Endodermal cell (in vitro differentiated cells): ENCODE measurements at places on chromosomes 2 and 18. TPM values are rescaled to one million over a fixed set of nuclear protein-coding genes. Genes with fewer than 3 reads are reported as not detected.

GRCh38 chr18:77052983-77053309, 79.6 kb downstream of the MBP start:
- DNase-seq: no peak
- H3K27ac ChIP-seq: no peak overlapping the region
- H3K27me3 ChIP-seq: no peaks in the 10 kb centered on the region
- peaks cover 20% of the 10 kb centered on the region for H3K4me1 ChIP-seq
- H3K4me3 ChIP-seq: no peak overlapping the region

TUBA4B gene
- not detected in 3 replicates for total RNA-seq

DNA sequence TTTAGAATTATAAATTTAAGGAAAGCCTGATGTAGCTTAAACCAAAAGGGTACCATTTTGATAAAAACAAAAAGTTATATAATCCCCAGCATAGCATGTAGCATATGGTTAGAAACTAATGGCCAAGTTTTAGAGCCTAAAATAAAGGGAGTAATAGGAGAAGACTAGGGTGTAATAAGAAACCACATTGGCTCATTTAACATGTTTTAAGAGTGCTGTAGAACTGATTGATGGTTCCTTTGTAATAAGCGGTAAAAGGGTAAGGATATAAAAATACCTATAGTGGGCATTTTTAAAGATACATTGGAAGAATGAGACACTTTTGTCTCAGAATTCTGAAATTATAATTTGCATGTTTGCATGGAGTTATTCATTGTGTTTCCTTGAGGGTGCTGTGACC, 1.9 kb downstream of the PSMA8 start:
- DNase-seq: no peak
- H3K4me1 ChIP-seq: no peaks in the 10 kb centered on the region
- H3K27ac ChIP-seq: no peak overlapping the region
- H3K4me3 ChIP-seq: no peak overlapping the region
- no peaks in the 10 kb centered on the region for H3K36me3 ChIP-seq

COL6A3 gene
- total RNA-seq: 0.27 to 0.56 TPM (median 0.40 TPM) in 3 replicates

TDRD15 gene
- 0.27 to 0.33 TPM in 2 of 3 replicates, not detected in the other for total RNA-seq

GPR45 gene
- not detected in 2 replicates for total RNA-seq

- H3K27me3 ChIP-seq: no peaks in the 10 kb centered on the region
- no peaks in the 10 kb centered on the region for H3K36me3 ChIP-seq
- no peaks in the 10 kb centered on the region for H3K4me1 ChIP-seq
- no peak for DNase-seq
Measured at GRCh38 chr2:9097239-9097638, 93.8 kb upstream of the MBOAT2 start.

DNA sequence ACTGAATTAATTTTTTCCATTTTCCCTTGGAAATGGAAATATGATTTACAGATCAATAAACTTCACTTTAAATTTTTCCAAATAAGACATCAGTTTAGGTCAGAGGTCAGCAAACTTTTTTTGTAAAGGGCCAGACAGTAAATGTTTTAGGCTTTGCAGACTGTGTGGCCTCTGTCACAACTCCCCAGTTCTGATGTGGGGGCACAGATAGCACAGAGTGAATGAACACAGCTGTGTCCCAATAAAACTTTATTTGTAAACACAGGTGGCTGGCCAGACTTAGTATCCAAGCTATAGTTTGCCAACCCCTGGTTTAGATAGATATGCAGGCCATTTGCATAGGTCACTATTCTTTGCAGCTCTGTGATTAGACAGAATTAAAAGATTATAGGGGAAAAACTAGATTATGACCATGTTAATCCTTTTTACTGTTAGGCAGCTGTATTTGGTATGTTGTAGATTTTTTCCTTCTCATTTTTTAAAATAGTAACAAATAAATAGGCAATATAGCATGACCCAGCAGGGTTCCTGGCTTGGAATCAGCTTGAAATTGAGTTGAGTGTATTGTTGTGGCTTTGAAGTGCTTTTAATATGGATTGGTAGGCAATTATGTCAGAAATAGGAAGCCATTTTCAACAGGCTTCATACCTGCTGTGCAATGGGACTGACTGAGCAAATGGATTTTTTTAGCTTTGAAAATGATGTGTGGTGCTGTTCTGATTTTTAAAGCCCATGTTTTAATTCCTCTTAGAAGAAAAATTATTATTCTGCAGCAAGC, 59.7 kb downstream of the WDSUB1 start:
- DNase-seq: no peak
- H3K27ac ChIP-seq: no peak overlapping the region
- peaks cover 96% of the 10 kb centered on the region for H3K36me3 ChIP-seq
- H3K27me3 ChIP-seq: no peaks in the 10 kb centered on the region

GRCh38 chr2:175168564-175168945, 552 bp upstream of the ATF2 start:
- H3K27ac ChIP-seq: no peak overlapping the region
- peaks cover 6% of the 10 kb centered on the region for H3K36me3 ChIP-seq
- DNase-seq: no peak

GALR1 gene
- 0.02 and 0.04 TPM in 2 replicates for total RNA-seq

DNA sequence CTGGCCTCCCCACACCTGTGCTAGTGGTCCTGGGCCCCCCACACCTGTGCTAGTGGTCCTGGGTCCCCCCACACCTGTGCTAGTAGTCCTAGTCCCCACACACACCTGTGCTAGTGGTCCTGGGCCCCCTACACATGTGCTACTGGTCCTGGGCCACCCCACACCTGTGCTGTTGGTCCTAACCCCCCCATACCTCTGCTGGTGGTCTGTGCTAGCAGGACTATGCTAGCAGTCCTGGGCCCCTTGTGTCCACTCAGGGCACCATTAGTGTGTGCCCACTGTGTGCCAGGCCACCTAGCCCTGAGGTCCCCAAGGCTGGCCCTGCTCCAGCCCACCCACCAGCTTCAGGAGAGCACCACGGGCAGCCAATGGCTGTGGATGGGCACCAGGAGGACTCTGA, 558.2 kb upstream of the SALL3 start:
- no peak overlapping the region for H3K27ac ChIP-seq
- no peak overlapping the region for H3K4me3 ChIP-seq
- H3K36me3 ChIP-seq: no peaks in the 10 kb centered on the region
- H3K27me3 ChIP-seq: no peaks in the 10 kb centered on the region
- H3K4me1 ChIP-seq: no peaks in the 10 kb centered on the region

GRCh38 chr2:173390036-173390435, 35.4 kb downstream of the CDCA7 start:
- no peak overlapping the region for H3K4me3 ChIP-seq
- no peak overlapping the region for H3K27ac ChIP-seq
- H3K36me3 ChIP-seq: no peaks in the 10 kb centered on the region
- no peaks in the 10 kb centered on the region for H3K27me3 ChIP-seq

NEB gene
- total RNA-seq: 5.3 to 5.5 TPM (median 5.4 TPM) in 3 replicates
